Activated naive CD4-positive, alpha-beta T cell (primary cell): ENCODE measurements at places on chromosomes 1 and 21.

GRCh38 chr21:33394260-33394659, 9.0 kb upstream of the IFNGR2 start:
- no peak for DNase-seq

GRCh38 chr1:87129606-87130005, 199.1 kb upstream of the LMO4 start:
- no peak for DNase-seq

- DNase-seq: no peak
These were observed 28.1 kb upstream of the PPP2R5A start for GRCh38 chr1:212257157-212257556.

DNA sequence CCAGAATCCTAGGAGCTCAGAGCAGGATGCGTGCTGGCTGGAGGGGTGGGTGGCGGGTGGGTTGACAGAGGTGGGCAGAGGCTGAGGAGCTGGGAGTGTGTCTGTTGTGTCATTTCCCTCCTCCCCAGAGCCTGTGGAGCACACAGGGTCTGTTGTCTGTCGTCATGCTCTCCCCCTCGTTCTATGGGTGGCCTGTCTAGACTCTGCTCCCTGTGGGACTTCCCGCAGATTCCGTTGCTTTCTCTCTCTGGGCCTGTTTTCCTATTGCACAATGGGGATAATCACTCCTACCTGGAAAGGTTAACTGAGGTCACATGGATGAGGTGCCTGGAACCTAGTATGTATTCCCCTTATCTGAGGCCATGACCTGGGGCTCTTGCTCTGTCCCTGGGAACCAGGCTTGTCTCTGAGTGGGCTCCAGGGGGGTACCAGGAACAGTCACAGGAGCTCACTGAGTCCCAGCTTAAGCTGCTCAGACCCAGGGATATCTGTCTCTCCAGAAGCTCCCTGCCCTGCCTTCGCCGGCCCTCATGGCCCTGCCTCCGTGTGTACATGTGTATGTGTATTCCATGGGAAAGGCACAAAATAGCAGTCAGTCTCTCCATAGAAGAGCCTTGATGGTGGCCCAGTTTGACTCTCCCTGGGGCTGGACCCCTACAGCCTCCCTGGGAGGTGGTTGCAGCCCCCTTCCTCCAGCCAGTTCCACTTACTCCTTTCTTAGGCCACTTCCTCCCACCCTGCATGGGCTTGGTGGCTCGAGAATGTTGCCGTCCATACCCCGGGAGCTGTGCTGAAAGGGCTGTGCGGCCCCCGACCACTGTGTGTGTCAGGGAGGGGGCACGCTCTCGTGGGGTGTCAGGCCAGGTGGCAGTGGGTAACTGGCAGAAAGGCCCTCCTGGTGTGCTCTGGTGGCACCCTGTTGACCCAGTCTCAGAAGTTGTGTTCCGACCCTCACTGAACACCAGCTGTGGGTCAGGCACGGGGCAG, 17.9 kb downstream of the PTPRF start:
- no peak for DNase-seq

DNA sequence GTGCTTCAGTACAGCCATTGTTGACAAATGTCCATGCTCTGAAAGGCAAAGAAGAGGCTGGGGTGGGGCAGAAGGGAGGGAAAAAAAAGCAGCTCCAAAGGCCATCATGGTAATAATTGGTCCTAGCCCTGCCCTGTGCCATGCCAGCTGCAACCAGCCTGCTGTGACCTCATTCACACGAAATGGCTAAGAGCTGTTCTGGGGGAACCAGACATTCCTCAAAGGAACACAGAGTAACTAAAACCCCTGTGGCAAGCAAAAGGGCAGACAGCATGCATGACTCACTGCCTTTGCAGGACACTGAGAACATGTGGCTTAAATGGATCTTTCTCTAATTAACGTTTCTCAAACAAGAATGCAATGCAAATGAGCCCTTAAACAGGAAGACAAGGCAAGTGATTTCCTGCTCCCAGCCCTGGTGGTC, 42.3 kb downstream of the STYXL2 start:
- no peak for DNase-seq

GRCh38 chr1:171637928-171638576, 14.4 kb downstream of the MYOC start:
- DNase-seq: no peak
